CMK (cell line): ENCODE measurements at places on chromosomes 2 and 18.

DNA sequence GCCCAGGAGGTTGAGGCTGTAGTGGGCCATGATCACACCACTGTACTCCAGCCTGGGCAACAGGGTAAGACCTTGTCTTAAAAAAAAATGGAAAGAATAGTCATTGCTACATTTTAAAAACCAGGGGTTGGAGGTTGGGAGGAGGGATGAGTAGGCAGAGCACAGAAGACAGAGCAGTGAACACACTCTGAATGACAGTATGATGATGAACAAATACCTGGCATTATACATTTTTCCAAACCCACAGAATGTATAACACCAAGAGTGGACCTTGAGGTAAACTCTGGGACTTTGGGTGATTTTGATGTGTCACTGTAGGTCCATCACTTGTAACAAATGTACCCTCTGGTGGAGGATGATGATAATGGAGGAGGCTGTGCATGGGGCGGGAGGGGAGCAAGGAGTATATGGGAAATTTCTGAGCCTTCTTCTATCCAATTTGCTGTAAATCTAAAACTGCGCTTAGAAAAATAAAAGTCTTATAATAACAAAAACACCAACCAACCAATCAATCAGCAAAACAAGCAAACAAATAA lies 111.4 kb upstream of the PGAP1 start:
- DNase-seq = no peak

GRCh38 chr2:47088371-47089082 lies 66.6 kb downstream of the STPG4 start:
- peak; percentile 83 for DNase-seq

DNA sequence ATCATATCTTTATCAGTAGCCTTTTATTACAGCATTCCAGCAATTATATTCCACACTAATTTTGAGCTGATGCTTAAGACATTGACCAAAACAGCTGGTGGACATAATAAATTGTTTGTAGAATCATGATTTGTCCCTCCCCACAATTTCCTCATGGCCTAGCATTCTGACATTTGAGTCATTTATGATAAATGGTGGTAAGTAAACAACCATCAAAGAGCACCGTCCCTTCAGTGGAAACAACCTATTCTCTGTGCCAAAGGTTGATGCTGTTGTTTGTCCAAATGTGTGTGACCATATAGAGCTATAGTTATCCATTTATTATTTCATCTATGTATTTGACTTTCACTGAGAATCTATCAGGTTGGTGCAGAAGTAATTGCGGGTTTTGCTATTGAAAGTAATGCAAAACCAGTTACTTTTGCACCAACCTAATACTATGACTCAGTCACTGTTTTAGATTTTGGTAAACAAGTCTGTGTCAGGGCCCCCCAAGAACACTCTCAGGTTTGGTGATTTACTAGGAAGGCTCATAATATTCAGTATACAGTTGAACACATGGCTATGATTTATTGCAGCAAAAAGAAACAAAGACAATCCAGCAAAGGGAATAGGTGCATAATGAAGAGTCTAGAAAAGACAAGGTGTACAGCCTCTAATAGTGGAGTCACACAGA lies 608.7 kb upstream of the REG3G start:
- no peak for DNase-seq

- no peak for DNase-seq
These were observed 224.5 kb downstream of the IKZF2 start for GRCh38 chr2:212926940-212927339.

- no peak for DNase-seq
These were observed 91.3 kb upstream of the GLS start for GRCh38 chr2:190789074-190790004.

- DNase-seq = no peak
These were observed 233.4 kb downstream of the VAPA start for GRCh38 chr18:10147226-10147625.

- DNase-seq = no peak
These were observed 92.3 kb downstream of the WDSUB1 start for GRCh38 chr2:159194241-159194640.

DNA sequence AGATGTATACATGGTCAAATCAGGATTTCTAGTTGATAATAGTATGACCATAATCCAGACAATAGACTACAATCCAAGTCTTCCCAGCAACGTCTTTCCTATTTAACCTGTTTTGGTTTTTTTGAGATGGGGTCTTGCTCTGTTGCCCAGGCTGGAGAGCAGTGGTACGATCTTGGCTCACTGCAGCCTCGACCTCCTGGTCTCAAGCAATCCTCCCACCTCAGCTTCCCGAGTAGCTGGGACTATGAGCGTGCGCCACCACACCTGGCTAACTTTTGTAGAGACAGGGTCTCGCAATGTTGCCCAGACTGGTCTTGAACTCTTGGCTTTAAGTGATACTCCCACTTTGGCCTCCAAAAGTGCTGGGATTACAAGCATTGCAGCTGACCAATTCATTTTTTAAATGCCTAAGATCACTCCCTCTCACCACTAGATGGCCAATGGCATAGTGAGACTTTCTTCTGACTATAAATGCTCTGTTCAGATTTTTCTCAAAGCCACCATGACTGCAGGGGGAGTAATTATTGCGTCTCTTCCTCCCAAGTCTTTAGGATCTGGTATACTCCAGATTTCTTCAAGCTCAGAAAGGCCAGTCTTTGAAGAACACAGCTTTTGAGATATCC lies 47.6 kb downstream of the HNRNPLL start:
- no peak for DNase-seq

- no peak for DNase-seq
These were observed 23.4 kb downstream of the XRCC5 start for GRCh38 chr2:216132585-216132984.

DNA sequence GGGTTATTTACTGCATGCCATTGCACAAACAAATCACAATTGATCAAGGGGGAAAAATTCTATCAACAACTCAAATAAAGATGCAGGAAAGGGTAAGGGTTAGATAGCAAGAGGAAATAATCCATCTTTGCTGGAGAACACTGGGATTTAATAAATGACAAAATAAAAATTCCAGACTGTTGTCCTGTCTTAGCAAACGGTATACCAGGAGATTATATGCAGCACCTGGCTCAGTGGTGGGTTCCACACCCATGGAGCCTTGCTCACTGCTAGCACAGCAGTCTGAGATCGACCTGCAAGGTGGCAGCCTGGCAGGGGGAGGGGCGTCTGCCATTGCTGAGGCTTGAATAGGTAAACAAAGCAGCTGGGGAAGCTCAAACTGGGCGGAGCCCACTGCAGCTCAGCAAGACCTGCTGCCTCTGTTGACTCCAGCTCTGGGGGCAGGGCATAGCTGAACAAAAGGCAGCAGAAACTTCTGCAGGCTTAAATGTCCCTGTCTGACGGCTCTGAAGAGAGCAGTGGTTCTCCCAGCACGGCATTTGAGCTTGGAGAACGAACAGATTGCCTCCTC lies 296.5 kb upstream of the THSD7B start:
- DNase-seq = no peak

GRCh38 chr18:47882641-47883040 lies 47.8 kb downstream of the SMAD2 start:
- no peak for DNase-seq

DNA sequence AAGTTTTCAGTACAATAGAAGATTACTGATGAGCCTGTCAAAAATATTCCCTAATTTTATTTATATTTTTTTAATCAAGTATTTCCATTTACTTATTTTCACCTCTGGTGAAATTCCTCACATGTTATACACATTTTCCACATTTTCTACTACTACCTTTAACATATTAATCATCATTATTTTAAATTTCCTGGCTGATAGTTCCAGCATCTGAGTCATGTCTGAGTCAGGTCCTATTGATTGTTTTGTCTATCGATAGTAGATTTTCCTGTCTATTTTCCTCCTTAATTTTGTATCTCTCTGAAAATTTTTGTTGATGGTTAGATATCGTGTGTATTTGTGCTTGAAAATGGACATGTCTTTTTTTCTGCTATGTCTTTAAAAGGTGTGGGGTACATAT lies 211.8 kb upstream of the DSEL start:
- DNase-seq = no peak

- no peak for DNase-seq
These were observed 455 bp downstream of the C18orf32 start for GRCh38 chr18:49486606-49486952.

GRCh38 chr2:54522624-54523281 lies 66.6 kb downstream of the SPTBN1 start:
- DNase-seq = peak; percentile 11
